Type B pancreatic cell (in vitro differentiated cells): ENCODE measurements at places on chromosomes 12 and 14.

GRCh38 chr14:103319422-103319821 lies 14.6 kb upstream of the EIF5 start:
- DNase-seq: no peak

DNA sequence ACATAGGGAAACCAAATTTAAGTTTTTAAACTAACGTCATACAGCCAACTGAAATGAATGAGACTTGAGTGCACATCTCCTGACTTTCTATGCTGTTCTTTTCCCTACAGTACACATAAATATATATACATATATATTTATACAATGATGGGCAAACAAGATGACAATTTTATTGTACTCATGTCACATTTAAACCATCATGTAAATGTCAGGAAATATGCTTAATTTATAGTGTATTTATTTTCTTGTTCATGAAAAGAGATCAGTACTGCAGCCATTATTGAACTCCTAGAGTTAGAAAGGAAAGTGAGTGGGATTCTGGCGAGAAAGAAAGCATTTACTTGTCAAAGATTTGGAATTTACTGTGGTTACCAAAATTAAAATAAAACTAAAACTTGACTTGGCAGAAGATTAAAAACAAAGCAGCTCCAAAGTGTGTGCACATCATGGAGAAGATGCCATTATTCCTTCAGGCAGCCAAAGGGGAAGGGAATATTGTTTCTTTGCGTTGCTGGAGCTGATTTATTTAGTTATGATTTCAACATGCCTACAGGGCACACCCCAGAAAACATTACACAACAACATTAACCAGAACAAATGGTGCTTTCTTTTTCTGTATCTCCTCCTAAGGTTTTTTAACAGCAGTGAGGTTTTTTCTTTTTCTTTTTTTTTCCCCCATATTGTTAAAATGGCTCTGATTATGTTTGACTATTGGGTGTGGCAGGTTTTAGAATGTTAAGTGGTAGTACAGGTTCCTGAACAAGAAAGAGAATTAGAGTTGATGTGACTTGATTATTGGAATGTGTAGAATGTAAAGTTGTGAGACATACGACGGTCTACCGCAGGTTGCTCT lies 144.6 kb downstream of the RAD51B start:
- no peak for DNase-seq

- no peak for DNase-seq
These were observed 125.7 kb upstream of the KRAS start for GRCh38 chr12:25376407-25376806.

GRCh38 chr12:55843431-55843830 lies 695 bp upstream of the MMP19 start:
- no peak for DNase-seq

GRCh38 chr14:31692376-31692781 lies 131.2 kb downstream of the NUBPL start:
- no peak for DNase-seq
